NCI-H1092 (cell line): ENCODE measurements at places on chromosomes 3 and 15.

GRCh38 chr15:57297163-57297593 is 79.1 kb upstream of the CGNL1 start:
- peak; percentile 57 for DNase-seq

DNA sequence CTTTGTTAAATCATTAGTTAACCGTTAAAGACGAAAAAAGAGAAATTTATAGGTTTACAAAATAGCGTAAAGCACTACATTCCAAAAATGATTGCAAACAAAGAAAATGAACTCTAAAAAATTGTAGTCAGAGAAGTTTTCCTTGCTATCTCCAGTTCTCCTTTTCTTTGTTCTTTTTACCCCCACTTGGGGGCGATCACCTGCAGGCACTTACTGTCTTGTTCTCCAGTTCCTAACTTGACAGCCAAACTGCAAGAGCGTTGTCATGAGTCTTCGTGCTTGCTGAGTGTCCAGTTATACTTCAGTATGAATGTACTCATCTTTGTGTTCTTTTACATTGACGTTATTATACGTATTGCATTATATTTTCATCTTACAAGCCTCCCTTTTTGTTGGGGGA is 54.5 kb downstream of the CHD2 start:
- DNase-seq, result no peak

- DNase-seq, result no peak
These were observed 428.0 kb downstream of the RBMS3 start for GRCh38 chr3:29708884-29709283.

- no peak for DNase-seq
These were observed 92.7 kb upstream of the GOLGA8J start for GRCh38 chr15:29990035-29990434.

DNA sequence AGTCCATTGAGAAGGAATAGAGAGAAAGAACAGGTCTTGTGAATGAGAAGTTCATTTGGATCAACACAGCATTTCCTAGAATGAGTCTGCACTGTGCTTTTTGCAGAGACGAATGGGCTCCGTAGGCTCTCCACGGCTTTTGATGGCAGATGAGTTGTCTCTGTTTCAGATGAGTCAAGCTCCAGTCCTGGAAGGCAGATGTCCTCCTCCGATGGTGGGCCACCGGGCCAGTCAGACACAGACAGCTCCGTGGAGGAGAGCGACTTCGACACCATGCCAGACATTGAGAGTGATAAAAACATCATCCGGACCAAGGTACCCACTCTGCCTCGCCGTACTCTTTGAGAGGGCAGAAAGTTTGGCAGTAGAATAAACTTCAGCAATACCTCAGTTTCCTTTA is 70.5 kb downstream of the SIDT1 start:
- no peak for DNase-seq

GRCh38 chr3:30934208-30934550 is 39.7 kb upstream of the GADL1 start:
- DNase-seq, result peak; percentile 35

DNA sequence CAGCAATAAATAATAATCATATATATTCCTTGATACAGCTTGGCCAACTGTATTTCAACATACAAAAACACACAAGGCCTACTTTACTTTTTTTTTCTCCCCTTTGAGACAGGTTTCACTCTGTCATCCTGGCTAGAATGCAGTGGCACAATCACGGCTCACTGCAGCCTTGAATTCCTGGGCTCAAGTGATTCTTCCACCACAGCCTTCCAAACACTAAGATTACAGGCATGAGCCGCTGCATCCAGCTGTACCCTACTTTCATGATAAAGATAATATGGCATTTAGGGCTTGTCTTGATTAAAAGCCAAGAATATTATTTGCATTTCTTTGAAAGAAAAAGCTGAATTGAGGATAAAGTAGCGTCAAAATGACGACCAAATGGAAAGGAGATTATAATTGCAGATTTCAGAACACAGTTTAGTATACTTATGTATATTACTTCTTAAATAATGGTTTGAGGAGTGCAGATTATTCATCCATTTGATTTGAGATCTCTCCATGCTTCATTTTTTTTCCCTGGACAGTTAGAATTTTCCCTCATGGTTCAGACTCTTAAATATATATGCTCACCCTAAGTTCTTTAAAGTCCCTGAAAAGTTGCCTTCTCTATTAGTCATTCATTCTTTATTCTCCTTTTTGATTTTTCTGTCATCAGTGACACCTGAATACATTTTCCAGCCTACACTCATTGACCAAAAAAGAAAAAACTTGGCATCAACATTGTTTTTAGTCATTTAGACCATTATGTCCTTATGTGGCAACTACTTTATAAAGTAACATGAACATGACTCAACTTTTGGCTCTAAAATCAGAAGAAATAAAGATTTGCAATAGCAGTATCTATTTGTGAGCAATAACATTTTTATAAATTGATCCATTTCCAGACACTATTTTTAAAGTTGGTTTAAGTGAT is 48.5 kb upstream of the MLF1 start:
- DNase-seq, result no peak

GRCh38 chr3:55297706-55298105 is 189.4 kb downstream of the WNT5A start:
- DNase-seq, result no peak

DNA sequence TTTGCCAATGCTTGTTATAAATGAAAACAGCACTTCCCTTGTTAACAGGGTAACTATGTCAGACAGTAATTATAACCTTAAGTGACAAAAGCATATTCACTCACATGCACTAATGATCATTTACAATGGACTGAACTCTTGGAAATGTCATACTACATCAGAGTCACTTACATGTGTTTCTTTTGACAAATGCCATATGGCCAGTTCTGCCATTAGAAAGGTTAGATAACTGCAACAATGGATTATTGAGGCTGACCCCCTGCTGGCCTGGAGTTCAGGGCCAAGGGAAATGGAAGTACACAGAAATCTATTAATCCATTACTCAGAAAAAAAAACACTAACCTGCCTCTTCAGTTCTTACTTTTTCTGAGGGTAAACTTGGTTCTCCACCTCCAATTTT is 313.4 kb downstream of the CNTN3 start:
- no peak for DNase-seq

DNA sequence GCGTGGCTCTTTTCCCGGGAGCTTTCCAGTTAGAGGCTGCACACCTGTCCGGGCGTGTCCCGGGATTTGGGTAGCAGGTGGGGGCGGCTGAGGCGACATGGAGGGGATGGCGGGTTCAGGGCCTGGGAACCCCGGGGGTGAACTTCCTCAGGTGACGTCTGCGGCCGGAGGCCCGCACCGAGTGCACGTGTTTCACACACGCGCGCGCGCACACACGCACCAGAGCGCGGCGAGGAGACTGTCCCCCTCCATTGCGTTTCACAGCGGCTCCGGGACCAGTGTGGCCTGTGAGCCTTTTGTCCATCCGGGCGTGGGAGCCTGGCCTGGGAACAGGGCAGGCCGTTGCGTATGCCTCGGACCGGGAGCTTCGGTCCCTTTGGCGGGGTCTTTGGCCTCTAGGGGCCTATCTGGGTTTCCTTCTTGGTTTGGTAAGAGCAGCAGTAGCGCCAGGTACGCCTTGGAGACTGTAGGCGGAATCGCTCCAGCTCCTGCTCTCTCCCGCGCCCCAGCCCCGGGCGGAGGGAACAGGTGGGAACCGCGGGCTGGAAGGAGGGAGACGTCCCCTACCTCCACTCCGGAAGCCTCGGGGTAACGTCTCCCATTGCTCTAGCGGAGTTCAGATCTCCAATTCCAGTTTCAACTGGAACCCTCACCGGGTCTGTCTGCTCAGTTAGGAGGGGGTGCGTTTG is 220.0 kb downstream of the MEIS2 start:
- DNase-seq, result no peak

GRCh38 chr3:183487896-183488295 is 59.5 kb upstream of the MCF2L2 start:
- no peak for DNase-seq

DNA sequence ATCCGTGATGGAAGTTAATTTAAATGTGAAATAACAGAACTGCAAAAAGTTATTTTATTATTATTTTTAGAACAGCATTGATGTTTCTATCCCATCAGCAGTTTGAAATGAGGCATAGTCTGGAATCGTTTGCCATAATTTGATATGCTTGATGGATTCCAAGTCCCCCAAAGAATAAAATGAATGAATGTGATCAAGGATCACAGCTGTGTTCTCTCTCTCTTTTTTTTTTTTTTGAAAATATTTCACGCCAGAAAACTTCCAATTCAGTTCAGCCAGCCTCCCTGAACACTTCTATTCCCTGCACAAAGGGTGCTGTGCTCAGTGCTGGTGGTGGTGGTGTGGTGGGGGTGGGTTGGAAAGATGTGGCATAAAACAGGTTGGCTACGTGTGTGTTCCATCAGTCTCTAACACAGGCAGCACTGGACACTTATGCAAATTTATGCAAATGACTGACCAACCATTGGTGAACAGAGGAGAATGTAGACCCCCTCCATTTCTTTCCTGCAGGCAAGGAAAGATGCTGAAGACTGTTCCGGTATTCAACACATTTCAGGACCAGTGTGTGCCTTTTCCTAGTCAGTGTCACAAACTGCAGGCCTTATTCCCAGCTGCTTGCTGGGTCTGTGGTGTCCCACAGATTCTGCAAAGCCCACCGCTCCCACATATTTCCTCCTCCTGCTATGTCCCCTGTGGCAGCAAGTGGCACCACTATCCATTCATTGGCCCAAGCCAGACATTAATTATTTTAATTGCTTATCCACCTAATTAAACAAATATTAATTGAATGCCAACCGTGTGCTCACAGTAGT is 10.6 kb downstream of the ARNT2 start:
- no peak for DNase-seq

DNA sequence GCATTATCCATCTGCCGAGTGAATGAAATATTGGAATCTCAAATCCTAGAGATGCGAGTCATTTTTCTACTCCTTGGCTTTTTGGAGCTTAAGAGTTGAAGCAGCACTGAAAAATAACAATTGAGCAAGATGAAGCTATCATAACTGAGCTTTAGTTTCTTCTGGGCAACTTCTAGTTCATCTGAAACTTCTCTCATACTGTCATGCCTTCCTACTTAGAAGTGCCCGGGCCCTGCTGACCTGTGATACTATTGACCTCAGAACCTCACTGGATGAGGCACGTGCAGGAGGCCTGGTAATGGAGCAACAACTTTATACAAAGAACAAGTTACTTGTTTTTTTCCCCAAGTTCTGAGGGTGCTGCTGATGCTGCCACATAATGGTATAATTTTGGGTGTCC is 48.5 kb upstream of the P3H2 start:
- no peak for DNase-seq

DNA sequence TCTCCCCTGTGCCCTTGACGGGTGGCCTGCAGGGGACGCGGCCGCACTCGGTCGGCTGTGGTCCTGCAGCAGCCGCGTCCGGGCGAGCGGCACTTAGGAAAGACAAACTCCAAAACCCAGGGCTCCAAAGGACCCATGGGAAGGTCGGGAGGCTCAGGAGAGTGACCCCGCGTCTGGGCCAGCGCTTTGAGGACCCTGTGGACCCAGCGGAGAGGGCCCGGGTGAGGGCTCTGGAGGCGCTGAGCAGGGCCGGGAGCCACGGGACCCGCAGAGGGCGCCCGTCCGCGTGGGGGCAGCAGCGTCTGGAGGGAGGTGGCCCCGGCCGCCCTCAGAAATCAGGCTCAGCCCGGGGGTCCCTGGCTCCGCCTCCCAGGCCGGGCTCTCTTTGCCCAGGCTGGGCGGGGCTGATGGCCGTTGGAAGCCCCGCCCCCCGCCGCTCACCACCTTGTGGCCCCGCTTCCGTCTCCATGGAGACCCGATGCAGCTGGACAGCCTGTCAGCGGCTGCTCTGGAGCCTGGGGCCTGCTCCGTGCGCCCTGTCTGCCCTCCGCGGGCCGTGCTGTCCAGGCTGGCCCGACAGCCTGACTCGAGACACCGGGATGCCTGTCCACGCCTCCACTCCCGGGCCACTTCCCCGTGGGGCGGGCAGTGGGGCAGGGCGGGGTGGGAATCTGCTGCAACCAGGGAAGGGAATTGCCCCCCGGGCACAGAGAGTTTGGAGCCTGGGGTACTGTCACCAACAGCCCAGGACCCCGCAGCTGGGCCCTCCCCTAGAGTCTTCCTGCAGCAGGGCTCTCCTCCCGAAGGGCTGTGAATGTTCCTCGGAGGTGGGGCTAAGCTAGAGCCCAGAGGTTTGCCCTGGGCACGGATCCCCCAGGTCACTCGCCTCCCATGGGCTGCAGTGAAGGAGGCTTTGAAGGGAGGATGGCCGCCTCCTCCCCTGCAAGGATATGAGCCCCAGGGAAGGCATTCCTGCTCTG is 34.8 kb upstream of the RPL32 start:
- DNase-seq, result no peak

GRCh38 chr3:37899101-37899707 is 37.5 kb downstream of the CTDSPL start:
- DNase-seq, result no peak

DNA sequence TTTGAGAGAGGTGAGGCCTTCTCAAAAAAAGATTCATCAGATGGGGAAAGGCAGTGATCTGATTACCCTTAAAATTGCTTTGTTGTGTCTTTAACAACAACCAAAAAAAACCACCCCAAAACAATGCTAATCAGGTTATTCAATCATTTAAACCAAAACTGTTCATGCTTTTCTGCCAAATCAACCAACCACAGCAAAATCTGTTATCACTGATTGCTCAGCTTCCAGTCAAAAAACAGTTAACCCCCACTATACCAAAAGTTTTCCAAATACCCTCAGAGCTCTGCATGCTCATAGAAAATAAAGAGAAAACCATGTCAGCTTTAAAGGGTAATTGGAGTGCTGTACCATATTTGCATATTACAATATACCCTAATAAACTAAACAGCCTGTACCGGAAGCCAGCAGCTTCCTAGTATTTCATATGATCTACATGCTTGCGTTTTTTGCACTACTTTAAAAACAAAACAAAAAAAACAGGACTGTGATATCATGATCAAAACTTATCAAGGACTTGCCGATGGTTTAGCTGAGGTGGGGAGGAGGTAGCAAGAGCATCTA is 22.8 kb downstream of the SATB1 start:
- DNase-seq, result no peak

GRCh38 chr3:25442486-25442885 is 14.4 kb downstream of the RARB start:
- DNase-seq, result no peak

DNA sequence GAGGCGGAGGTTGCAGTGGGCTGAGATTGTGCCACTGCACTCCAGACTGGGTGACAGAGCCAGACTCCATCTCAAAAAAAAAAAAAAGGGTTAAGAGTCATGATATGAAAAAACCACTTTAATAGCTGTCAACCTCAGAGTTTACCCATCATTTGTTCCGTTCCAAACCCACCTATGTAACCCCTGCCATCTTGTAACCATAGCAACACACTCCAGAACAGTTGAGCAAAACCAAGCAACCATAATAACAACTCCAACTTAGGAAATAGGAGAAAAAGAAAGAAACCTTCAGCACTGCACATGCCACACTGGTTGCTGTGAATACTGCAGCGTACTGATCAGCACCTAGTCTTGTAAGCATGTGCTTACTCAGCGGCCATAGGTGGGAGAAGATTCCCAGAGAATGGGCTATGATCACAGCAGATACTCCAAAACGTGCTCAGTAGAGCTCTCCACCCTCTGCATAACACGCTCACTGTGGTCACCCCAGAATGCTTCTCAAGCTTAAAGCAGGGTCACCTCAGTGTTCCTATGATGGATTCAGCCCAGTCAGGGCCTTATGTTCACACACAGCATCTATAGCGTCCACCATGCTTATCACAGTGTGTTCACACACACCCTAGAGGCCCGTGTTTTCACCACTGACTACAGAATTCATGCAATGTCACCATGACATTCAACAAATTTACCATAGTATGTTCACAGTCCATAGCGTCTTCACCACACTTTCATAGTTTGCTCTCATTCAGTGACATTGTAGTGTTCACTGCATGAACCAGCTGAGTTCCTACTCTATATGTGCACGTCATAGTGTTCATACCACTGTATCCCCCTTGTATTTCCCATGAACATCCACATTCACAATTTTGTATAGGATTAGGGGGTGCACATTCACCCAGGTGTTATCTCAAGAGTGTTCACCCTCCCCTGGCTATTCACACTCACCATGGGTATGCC is 6.5 kb upstream of the CILP start:
- no peak for DNase-seq
